Left renal pelvis (tissue), 4 donors: ENCODE measurements at places on chromosomes 7 and 10. TPM values are rescaled to one million over a fixed set of nuclear protein-coding genes. Genes with fewer than 3 reads are reported as not detected.
A peak's percentile ranks its signal among the peaks of the same experiment; 100 is the strongest.

Gene DEPP1
- 7.4 TPM for polyA plus RNA-seq

Gene HYAL4
- polyA plus RNA-seq = 0.30 TPM

GRCh38 chr10:6871128-6871527 is 291.1 kb upstream of the PRKCQ start:
- DNase-seq = no peak

DNA sequence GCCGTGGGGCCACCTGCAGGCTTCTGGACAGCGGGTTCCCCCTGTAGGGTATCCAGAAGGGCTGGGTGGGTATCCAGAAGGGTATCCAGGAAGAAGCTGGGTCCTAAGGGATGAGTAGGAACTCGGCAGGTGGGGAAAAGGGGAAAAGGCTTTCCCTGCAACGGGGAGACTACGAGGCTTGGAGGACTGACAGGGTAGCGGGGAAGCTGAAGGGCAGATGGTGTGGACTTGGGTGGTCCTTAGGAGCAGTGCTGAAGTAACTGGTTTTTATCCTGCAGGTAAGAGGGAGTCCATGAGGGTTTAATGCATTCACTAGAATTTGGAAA is 525 bp downstream of the UBE2D4 start:
- DNase-seq = no peak

DNA sequence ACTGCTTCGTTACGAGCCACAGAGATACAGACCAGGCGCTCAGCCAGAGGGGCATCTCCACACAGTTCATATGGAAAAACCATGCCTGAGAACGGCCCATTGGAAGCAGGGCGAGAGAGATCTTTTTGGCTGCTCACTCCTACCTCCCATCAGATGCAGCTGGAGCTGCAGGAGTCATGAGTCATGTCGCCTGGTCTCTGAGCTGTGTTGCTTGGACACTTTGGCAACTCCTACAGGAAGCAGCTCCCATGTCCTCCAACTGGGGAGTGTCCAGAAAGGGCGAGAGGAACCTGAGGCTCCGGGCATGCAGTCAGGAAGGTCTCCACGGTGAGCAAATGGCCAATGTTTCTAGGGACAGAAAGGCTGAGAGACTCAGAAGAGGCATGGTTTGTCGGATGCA is 24.9 kb downstream of the INSIG1 start:
- no peak for DNase-seq

DNA sequence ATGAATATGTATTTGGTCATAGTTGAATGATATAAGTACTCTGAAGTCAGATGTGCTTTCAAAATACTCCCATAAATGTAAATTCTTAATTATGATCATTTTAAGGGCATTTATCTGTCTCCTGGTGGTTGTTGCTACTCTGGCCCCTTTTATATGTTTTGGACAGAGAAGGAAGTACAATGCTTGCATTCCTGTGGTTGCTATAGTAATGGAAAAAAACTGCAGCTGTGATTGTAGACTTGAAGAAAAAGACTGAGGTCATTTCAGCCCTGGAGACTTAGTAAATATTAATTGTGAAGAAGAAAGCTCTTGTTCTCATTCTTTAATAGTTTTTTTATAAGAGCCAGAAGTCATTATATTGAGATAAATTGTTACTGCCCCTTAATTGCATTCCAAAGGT is 70.2 kb upstream of the FERD3L start:
- DNase-seq = peak; percentile 66

Gene ASAH2
- polyA plus RNA-seq = 4.3 TPM

DNA sequence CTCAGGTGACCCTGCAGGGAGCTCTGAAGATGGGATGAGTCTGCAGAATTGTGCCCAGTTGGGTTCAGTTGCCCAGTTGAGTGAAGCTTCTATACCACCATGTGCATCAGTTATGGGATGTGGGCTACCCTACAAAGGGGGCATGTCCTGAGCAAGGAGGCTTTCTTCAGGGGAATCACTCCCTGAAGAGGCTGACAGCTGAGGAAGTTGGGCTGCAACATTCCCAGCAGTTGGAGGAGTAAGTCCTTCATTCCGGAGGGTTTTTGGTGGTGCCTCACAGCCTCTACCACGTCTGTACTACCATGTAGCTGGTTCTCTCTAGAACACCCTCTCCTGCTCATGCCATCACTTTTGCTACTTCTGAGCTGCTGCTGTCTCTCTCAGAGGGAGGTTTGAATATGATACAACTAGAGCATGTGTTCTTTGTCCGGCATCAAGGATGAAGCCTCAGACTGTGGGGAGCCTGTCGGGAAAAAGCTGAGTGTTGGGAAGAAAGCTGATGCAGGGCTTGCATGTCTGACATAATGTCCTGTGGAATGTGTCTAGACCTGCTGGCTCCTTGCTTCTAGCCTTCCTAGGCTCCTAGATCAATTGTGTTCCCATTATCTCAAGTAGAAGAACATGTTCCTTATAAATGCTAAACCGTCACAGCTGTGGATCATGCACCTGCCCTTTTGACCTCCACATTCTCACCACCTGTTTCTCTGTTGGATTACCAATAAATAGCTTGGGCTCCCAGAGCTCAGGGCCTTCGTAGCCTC is 355.8 kb downstream of the CCSER2 start:
- DNase-seq = no peak

Gene ADARB2
- polyA plus RNA-seq = 1.5 TPM

DNA sequence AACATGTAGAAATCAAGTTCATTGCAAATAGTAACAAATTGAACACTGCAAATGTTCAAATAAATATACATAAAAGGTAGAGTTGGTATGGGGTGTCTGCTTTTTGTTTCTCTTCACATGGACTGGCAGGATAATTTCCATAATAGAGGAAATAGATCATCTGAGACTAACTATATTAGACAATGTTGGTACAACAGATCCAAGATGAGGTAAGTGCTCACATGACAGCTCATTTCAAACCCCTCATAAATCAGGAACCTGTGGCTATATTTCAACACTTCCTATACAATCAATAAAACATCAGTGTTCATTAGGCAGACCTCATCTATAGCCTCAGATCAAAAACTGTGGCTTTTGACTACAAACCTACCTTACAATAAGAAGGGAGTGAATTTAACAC is 469.1 kb downstream of the GRM8 start:
- no peak for DNase-seq

Gene GALNT17
- 33.4 TPM for polyA plus RNA-seq

Gene CDNF
- 2.1 TPM for polyA plus RNA-seq
